Left lung (tissue), 14 donors: ENCODE measurements at places on chromosomes 6 and 20. TPM values are rescaled to one million over a fixed set of nuclear protein-coding genes. Genes with fewer than 3 reads are reported as not detected.

GRCh38 chr6:128310451-128310850 lies 209.9 kb downstream of the PTPRK start:
- no peaks in the 10 kb centered on the region for H3K36me3 ChIP-seq
- no peak overlapping the region for H3K27ac ChIP-seq
- no peak overlapping the region for H3K4me3 ChIP-seq
- DNase-seq: no peak

- H3K4me1 ChIP-seq: no peaks in the 10 kb centered on the region
- H3K27ac ChIP-seq: no peak overlapping the region
- H3K27me3 ChIP-seq: no peaks in the 10 kb centered on the region
- no peak overlapping the region for H3K4me3 ChIP-seq
- peaks cover 7% of the 10 kb centered on the region for H3K36me3 ChIP-seq
- no peak for DNase-seq
Measured at GRCh38 chr6:83252719-83253118, 59.6 kb downstream of the RWDD2A start.

- no peak overlapping the region for H3K4me3 ChIP-seq
- no peak overlapping the region for H3K27ac ChIP-seq
- no peaks in the 10 kb centered on the region for H3K36me3 ChIP-seq
- no peaks in the 10 kb centered on the region for H3K4me1 ChIP-seq
- no peak for DNase-seq
Measured at GRCh38 chr6:155380666-155381332, 66.5 kb upstream of the TFB1M start.

DNA sequence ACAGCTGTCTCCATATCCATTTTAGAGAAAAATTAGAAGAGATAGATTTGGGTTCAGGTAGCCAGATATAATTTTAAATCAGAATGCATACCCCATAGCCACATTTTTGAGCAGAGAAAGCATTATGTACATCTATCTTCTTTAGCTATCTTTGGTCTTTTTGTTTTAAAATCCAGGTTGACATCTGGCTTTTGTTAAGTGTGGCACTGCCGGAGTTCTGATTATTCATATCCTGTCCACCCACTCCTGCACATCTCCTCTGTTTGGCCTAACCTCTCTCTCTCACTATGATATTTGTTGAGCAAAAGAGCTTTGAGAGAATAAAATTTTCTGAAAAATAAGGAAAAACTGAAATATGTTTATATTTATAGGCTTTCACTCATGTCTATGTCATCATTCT lies 189.7 kb downstream of the PACRG start:
- H3K27ac ChIP-seq: no peak overlapping the region
- DNase-seq: no peak

Gene GHRH
- not detected for total RNA-seq

- H3K4me3 ChIP-seq: no peak overlapping the region
- no peaks in the 10 kb centered on the region for H3K4me1 ChIP-seq
- H3K27me3 ChIP-seq: no peaks in the 10 kb centered on the region
Measured at GRCh38 chr20:36587388-36588070, 14.1 kb downstream of the TGIF2 start.

DNA sequence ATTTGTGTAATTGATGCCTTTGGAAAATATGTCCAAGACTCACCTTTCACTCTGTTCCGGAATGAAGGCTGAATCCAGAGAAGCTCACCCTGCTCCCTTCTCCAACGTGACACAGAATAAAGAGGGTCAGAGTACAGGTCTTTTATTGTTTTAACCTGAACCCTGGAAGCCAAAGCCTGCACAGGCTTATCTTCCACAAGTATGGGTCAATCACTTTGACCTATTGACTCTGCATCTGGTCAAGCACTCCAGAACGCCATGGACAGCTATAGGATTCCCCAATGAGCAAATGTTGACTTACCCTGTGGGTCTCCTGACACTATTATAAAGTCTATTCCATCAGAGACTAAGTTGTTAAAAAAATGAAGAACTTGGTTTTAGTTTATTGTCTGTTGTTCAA lies 158.4 kb upstream of the MYLIP start:
- H3K27ac ChIP-seq: no peak overlapping the region
- H3K4me3 ChIP-seq: no peak overlapping the region
- no peaks in the 10 kb centered on the region for H3K27me3 ChIP-seq
- no peaks in the 10 kb centered on the region for H3K36me3 ChIP-seq
- H3K4me1 ChIP-seq: no peaks in the 10 kb centered on the region
- no peak for DNase-seq

GRCh38 chr6:53894091-53894490 lies 99.3 kb downstream of the LRRC1 start:
- DNase-seq: no peak
- H3K36me3 ChIP-seq: no peaks in the 10 kb centered on the region
- no peak overlapping the region for H3K27ac ChIP-seq
- no peak overlapping the region for H3K4me3 ChIP-seq
- H3K27me3 ChIP-seq: no peaks in the 10 kb centered on the region
- no peaks in the 10 kb centered on the region for H3K4me1 ChIP-seq

- no peaks in the 10 kb centered on the region for H3K4me1 ChIP-seq
- no peaks in the 10 kb centered on the region for H3K27me3 ChIP-seq
- no peak for DNase-seq
- H3K4me3 ChIP-seq: no peak overlapping the region
Measured at GRCh38 chr6:15642276-15642675, 20.6 kb downstream of the DTNBP1 start.

GRCh38 chr20:17460119-17460518 lies 71.1 kb downstream of the BFSP1 start:
- no peaks in the 10 kb centered on the region for H3K36me3 ChIP-seq
- H3K27ac ChIP-seq: no peak overlapping the region
- DNase-seq: no peak
- no peak overlapping the region for H3K4me3 ChIP-seq
- no peaks in the 10 kb centered on the region for H3K4me1 ChIP-seq

Gene TNNC2
- 0.42 TPM for total RNA-seq

Gene CD24
- total RNA-seq: 158 TPM

DNA sequence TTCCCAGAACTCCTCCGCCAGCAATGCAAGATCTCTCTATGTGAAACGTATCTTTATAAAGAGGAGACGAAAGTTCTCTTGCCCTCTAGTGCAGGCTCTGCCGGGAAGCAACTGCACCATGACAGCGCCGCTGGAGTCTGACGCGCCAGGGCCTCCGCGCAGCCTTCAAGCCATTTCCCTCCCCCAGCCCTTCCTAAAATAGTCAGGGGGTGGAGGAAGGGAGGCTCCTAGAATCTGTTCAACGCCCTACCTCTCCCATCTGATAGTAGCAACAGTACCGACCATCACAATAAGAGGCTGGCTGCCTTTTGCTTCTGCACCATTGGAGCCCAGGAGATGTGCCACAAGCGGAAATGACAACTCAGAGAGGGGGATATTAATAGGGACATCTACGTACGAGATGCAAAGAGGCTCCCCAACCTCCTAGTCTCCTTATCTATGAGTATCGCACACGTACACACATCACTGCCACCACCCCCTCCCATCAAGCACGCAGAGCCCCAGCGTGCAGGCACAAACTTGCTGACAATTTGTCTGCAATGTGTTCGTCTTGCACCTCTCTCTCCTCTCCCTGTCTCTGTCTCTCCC lies 1.0 kb downstream of the SYNE1 start:
- H3K36me3 ChIP-seq: no peaks in the 10 kb centered on the region
- DNase-seq: no peak
- H3K27me3 ChIP-seq: peaks cover 18% of the 10 kb centered on the region
- no peaks in the 10 kb centered on the region for H3K4me1 ChIP-seq
- H3K4me3 ChIP-seq: peak overlapping the region; percentile 61
- peak overlapping the region; percentile 84 for H3K27ac ChIP-seq

DNA sequence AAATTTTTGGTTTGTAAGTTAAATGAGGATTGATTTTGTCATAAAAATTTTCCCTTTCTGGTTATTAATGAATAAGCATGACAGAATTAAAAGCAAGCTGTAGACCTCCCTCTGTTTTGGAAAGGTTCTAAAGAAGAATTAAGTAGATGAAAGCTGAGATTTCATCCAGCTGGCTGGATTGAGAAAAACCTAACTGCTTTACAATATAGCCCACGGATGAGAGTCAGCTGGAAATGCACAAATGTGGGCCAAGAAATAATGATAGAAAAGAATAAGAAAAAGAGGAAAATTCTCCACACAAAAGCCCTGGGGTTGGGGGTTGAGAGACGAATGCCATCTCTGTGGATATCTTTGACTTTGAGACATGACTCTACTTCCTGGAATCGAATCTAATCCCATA lies 631.6 kb downstream of the HDGFL1 start:
- DNase-seq: no peak
- no peaks in the 10 kb centered on the region for H3K27me3 ChIP-seq
- no peaks in the 10 kb centered on the region for H3K36me3 ChIP-seq
- H3K4me3 ChIP-seq: no peak overlapping the region

DNA sequence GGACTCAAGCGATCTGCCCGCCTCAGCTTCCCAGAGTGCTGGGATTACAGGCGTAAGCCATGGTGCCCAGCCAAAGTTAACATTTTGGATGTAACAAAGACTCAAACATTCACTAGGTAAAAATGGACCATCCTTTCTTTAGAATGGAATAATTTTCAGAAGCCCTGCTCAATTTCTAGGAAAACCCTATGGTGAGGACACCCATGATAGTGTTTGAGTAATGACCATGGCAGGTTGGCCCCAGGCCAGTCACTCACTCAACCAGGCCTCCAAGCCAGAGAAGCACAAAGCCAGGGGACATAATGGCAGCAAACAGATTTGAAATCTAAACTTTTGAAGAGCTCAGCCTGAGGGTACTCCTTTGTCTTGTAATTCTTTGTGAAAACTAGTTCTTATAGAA lies 59.9 kb upstream of the GPR6 start:
- H3K4me1 ChIP-seq: no peaks in the 10 kb centered on the region
- no peaks in the 10 kb centered on the region for H3K27me3 ChIP-seq
- DNase-seq: no peak

GRCh38 chr6:130906736-130907381 lies 79.7 kb downstream of the SMLR1 start:
- no peaks in the 10 kb centered on the region for H3K36me3 ChIP-seq
- no peak overlapping the region for H3K27ac ChIP-seq
- no peak overlapping the region for H3K4me3 ChIP-seq
- no peak for DNase-seq
- H3K27me3 ChIP-seq: no peaks in the 10 kb centered on the region
- H3K4me1 ChIP-seq: no peaks in the 10 kb centered on the region

- H3K4me1 ChIP-seq: peaks cover 33% of the 10 kb centered on the region
- H3K27me3 ChIP-seq: no peaks in the 10 kb centered on the region
- H3K4me3 ChIP-seq: no peak overlapping the region
- no peak overlapping the region for H3K27ac ChIP-seq
Measured at GRCh38 chr20:62305765-62306413, 3.1 kb downstream of the ADRM1 start.

DNA sequence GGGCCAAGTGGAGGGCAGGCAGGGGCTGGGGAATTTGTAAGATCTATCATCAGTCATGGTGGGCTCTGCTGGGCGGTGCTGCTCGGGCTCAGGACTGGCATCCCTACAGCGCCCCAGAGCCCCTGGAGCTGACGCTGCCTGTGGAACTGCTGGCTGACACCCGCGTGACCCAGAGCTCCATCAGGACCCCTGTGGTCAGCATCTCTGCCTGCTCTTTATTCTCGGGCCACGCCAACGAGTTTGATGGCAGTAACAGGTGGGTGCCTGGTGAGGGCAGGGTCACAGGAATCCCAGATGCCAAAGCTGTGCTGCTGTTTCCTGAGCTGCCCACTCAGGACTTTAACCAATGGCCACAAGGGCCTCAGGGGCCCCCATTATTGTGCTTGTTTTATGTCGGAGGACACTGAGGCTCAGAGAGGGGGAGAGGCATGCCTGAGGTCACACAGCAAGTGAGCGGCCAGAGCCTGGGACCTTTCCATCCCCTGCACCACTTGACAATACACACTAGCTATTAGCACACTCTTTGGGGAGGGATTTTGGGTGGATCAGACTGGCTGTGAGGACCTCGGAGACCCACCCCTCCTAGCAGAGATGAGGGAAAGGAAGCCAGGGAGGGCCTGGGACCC lies 6.3 kb downstream of the BPIFB2 start:
- no peaks in the 10 kb centered on the region for H3K27me3 ChIP-seq
- no peak overlapping the region for H3K27ac ChIP-seq
- no peak overlapping the region for H3K4me3 ChIP-seq
- DNase-seq: no peak
- no peaks in the 10 kb centered on the region for H3K4me1 ChIP-seq

- peaks cover 4% of the 10 kb centered on the region for H3K4me1 ChIP-seq
- H3K36me3 ChIP-seq: no peaks in the 10 kb centered on the region
- peaks cover 33% of the 10 kb centered on the region for H3K27me3 ChIP-seq
- no peak overlapping the region for H3K27ac ChIP-seq
- H3K4me3 ChIP-seq: no peak overlapping the region
Measured at GRCh38 chr20:63542031-63542559, 4.9 kb upstream of the PTK6 start.

Gene FAM209B
- 0.42 TPM for total RNA-seq

- no peak overlapping the region for H3K4me3 ChIP-seq
- no peaks in the 10 kb centered on the region for H3K27me3 ChIP-seq
- no peak overlapping the region for H3K27ac ChIP-seq
- H3K36me3 ChIP-seq: no peaks in the 10 kb centered on the region
Measured at GRCh38 chr6:91435630-91436029, 848.8 kb upstream of the MAP3K7 start.

GRCh38 chr6:74113901-74114300 lies 417.9 kb downstream of the CD109 start:
- H3K4me1 ChIP-seq: no peaks in the 10 kb centered on the region
- no peak overlapping the region for H3K27ac ChIP-seq
- DNase-seq: no peak
- no peak overlapping the region for H3K4me3 ChIP-seq
- no peaks in the 10 kb centered on the region for H3K36me3 ChIP-seq
- no peaks in the 10 kb centered on the region for H3K27me3 ChIP-seq

Gene IRAK1BP1
- 5.1 TPM for total RNA-seq

GRCh38 chr6:108955329-108955949 lies 107.2 kb downstream of the ARMC2 start:
- no peaks in the 10 kb centered on the region for H3K27me3 ChIP-seq
- H3K4me1 ChIP-seq: peaks cover 2% of the 10 kb centered on the region
- no peak overlapping the region for H3K27ac ChIP-seq
- no peaks in the 10 kb centered on the region for H3K36me3 ChIP-seq
- no peak for DNase-seq

- H3K27ac ChIP-seq: no peak overlapping the region
- no peak overlapping the region for H3K4me3 ChIP-seq
- no peak for DNase-seq
- no peaks in the 10 kb centered on the region for H3K4me1 ChIP-seq
- H3K36me3 ChIP-seq: no peaks in the 10 kb centered on the region
- no peaks in the 10 kb centered on the region for H3K27me3 ChIP-seq
Measured at GRCh38 chr6:61562098-61562497, 723.9 kb downstream of the KHDRBS2 start.

DNA sequence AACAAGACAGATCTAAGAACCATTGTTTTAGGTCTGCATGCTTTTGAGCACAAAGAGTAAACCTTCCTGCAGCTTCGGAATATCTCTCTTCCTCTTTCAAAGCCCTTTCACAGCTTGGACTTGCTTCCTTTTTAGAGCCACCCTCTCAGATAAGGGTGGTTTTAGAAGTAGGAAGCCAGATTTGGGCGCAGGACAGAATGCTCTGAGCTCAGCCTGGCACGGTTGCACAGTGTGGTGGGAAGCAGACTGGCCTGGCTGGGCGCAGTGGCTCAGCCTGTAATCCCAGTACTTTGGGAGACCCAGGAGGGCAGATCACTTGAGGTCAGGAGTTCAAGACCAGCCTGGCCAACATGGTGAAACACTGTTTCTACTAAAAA lies 35.6 kb upstream of the PNRC1 start:
- no peak overlapping the region for H3K4me3 ChIP-seq
- H3K27me3 ChIP-seq: no peaks in the 10 kb centered on the region
- H3K27ac ChIP-seq: peak overlapping the region; percentile 48
- no peak for DNase-seq
- H3K4me1 ChIP-seq: peaks cover 47% of the 10 kb centered on the region

- no peak overlapping the region for H3K4me3 ChIP-seq
- H3K4me1 ChIP-seq: peaks cover 62% of the 10 kb centered on the region
- no peak for DNase-seq
- H3K27me3 ChIP-seq: no peaks in the 10 kb centered on the region
- H3K36me3 ChIP-seq: no peaks in the 10 kb centered on the region
Measured at GRCh38 chr20:50004229-50004628, 21.4 kb downstream of the SNAI1 start.
